Choroid plexus epithelial cell (primary cell): ENCODE measurements at places on chromosomes 2 and 18.

GRCh38 chr18:35345460-35345921 lies 1.3 kb upstream of the ZNF24 start:
- peak; percentile 65 for DNase-seq

DNA sequence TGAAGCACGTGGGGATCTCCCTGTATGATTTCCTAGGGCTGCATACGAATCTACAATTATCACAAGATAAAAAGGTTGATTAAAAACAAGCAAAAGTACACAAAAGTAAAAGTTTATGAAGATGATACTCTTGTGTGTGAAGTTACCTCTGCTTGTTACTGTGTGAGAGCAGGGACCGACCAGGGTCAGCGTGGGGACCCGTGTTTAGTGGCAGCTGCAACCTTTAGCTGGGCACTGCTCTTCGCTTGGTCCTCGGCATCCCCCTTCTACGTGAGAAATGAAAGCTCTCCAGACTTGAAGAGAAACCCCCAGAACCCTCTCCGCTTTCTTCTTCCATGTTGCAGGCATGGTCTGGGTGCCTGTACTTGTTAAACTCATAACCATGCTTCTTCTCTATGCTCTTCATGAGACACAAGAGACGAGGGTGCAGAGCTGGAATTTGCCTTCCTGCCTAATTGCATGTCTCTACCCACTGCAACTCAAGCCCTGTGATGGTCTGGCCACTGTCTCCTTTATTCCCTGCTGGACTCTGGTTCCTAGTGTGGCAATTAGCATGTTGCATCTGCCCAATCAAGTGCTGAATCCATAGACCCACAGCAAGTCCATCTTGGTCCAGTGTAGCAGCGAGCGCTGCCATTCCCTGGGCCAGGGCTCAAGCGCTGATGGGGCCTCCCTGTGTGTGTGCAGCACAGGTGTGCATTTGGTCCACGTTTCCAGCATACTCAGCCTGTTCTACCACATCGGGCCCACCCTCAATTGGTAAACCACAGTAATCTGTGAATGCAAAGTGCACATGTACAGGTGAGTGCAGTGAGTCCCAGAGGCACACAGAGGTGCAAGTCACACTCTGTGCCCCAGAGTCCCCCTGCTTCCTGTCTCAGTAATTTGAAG lies 88.5 kb downstream of the TWIST2 start:
- no peak for DNase-seq

- DNase-seq, result no peak
These were observed 3.9 kb upstream of the TMEM163 start for GRCh38 chr2:134722728-134723127.

- no peak for DNase-seq
These were observed 1.7 kb downstream of the CXCR4 start for GRCh38 chr2:136116151-136116812.

- no peak for DNase-seq
These were observed 7.6 kb upstream of the SERPINB12 start for GRCh38 chr18:63534615-63535014.

GRCh38 chr2:12718015-12718671 lies 1.4 kb downstream of the TRIB2 start:
- no peak for DNase-seq

DNA sequence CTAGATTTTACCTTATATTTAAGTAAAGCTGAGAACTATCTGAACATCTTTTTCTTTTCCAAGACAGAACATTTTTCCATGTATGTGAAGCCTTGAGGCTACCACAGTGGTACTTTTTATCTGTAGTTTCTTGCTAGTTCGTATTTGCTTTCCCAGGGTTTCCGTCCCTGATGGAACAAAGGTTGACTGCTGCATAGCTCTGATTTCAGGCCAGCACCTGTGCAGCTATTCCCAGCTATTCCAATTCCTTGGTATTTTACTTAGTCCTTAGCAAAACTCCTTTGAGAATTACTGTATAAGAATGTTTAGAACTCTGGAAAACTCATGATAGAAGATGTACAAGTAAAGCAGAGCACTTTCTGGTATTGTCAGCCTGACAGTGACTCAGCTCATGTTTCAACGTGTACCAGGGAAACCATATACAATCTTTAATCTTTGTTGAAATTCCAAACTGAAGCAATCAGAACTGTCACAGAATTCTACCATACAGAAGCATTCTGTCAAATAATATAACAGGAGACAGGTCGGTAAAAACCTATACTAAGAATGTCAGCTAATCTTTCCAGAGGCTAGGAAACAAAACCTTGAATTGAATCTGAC lies 162.2 kb downstream of the PKP4 start:
- peak; percentile 43 for DNase-seq

GRCh38 chr2:69315160-69315761 lies 71.8 kb downstream of the GFPT1 start:
- DNase-seq, result no peak

DNA sequence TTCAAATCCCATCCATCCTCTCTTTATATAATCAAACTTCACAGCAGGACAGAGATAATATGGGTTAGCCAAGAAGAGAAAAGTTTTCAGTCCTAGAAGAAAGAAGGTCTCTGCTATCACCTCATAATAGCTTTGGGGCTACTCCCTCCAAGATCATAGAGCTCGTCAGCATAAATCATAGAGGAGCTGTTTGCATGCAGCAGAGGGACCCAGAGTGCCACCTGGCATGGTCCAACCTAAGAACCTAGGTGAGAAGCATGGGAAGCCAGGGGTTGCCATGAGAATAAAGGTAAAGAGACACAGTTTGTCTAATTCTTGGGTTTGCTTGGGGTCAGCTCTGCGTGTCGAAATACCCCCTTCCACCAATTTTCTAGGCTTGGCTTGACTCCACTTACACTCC lies 87.1 kb upstream of the CYP1B1 start:
- DNase-seq, result no peak

DNA sequence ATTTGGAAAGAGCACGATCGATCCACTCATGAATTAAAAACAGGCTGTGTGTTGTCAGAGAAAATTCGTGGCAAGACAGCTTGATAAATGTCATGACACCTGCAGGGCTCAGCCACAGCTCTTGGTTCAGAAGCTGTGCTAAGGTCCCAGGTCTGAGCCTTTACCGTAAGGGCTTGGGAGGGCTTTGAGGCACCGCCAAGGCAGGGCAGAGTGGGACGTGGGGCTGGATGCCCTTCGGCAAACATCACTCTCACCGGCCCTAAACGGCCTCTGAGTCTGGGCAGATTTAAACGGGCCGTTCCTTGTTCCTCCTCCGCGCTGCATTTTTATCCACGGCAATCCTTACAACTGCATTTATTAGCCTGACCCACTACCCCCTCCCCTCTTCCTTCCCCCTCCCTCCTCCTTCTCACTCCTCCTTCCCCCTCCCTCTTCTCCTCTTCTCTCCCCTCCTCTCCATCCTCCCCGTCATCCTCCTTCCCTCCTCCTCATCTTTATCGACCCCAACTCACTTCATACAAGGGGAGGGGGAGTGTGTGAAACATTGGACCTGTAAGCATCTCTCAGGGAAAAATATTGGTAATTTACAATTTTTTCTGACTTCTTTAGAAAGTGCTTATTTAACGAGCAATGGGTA lies 33.9 kb downstream of the MBP start:
- peak; percentile 37 for DNase-seq

DNA sequence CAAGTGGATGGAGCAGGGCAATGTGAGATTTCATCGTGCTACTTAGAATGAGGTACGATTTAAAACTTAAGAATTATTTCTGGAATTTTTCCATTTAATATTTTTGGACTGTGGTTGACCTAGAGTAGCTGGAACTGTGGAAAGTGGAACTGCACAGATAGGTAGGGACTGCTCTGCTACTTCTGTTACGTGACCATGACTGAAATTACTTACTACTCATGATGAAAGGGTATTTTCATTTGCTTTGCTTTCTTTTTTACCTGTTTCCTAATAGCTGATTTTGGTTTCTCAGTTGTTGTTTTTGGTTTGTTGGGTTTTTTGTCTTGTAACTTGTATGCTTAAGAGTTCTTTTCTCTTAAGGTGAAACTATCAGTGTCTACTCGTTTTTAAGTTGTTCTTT lies 11.4 kb downstream of the UBE2E3 start:
- no peak for DNase-seq

GRCh38 chr18:48947092-48947491 lies 3.7 kb downstream of the SMAD7 start:
- DNase-seq, result peak; percentile 49

DNA sequence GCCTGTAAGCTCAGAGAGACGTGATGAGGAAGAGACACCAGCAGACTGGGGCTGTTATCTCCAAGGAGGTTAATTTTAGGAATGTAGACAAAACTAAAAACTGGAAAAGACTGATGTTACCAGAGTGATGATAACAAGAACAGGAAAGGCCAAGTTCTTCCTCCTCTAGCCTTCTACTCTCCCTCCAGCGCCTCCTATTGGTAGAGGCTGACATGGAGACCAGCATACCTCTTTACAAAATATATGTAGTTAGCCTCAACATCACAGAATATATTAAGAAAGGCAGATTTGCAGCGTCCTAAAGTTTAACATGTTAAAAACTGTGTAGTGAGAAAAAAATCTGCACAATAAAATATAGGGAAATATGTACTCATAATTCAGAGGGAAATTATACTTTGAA lies 66.0 kb downstream of the TCF4 start:
- DNase-seq, result peak; percentile 47

DNA sequence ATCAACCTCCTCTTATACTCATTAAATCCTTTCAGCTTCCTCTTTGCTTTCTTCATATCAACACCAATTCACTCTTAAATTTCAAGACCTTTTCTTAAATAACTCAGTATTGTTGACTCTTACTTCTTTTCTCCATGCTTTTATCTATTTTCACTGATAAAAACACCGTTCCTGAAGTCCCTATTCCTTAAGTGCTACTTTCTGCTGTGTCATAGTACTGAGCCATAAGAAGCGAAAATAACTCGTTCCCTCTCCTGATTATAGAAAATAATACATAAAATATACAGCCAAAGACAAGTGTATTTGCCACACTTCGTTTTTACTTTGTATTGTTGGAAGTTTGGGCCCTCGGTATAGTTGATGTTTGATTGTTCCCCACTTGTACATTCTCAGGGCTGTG lies 181.0 kb downstream of the DIS3L2 start:
- DNase-seq, result no peak

GRCh38 chr18:77711096-77711495 lies 461.4 kb downstream of the GALR1 start:
- DNase-seq, result peak; percentile 17

- peak; percentile 7 for DNase-seq
These were observed 545.4 kb downstream of the CCDC85A start for GRCh38 chr2:56729212-56729611.

- no peak for DNase-seq
These were observed 301.4 kb upstream of the CNTNAP5 start for GRCh38 chr2:123723706-123724105.

GRCh38 chr18:72444111-72444797 lies 99.9 kb downstream of the CBLN2 start:
- DNase-seq, result no peak

DNA sequence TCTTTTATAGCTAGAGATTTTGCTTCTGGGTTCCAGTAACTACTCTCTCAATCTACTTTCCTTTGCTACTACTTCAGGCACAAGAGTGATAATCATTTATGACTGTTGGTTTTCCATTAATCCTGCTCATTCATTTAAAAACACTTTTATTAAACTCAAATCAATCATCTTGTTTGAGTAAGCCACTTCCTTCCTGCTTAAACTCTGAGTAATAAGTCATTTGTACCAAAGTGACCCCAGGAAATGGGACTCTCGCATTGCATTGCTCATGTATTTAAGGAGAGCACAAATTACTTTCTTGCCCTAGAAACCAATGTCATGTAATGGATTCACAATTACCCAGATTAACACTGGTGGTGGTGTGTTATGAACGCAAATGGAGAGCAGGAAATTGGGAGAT lies 270.7 kb upstream of the HNMT start:
- no peak for DNase-seq

DNA sequence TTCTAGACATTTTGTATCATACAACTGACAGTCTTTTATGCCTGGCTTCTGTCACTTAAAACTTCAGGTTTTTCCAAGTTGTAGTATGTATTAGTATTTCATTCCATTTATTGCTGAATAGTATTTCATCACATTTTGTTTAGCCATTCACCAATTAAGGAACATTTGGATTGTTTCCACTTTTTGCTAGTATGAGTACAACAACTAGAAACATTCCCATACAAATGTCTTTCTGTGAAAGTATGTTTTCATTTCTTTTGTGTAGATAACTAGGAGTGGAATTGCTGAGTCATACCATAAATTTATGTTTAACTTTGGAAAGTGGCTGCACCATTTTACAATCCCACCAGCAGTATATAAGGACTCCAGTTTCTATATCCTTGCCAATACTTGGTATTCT lies 135.9 kb downstream of the ATAD2B start:
- peak; percentile 85 for DNase-seq

- DNase-seq, result peak; percentile 88
These were observed 42.9 kb upstream of the MYO1B start for GRCh38 chr2:191202209-191202721.

GRCh38 chr18:46061387-46061786 lies 10.7 kb downstream of the PSTPIP2 start:
- DNase-seq, result no peak

- DNase-seq, result no peak
These were observed 18.2 kb upstream of the BOK start for GRCh38 chr2:241540401-241540770.

DNA sequence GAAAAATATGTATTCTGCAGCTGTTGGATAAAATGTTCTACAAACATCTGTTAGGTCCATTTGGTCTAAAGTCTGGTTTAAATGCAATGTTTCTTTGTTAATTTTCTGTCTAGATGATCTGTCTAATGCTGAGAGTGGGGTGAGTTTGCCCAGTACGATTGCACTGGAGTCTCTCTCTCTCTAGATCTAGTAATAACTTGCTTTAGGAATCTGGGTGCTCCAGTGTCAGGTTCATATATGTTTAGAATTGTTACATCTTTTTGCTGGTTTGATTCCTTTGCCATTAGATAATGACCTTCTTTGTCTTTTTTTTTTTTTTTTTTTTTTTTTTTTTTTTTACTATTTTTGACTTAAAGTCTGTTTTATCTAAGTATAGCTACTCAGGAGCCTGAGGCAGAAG lies 10.4 kb downstream of the GCC2 start:
- no peak for DNase-seq

DNA sequence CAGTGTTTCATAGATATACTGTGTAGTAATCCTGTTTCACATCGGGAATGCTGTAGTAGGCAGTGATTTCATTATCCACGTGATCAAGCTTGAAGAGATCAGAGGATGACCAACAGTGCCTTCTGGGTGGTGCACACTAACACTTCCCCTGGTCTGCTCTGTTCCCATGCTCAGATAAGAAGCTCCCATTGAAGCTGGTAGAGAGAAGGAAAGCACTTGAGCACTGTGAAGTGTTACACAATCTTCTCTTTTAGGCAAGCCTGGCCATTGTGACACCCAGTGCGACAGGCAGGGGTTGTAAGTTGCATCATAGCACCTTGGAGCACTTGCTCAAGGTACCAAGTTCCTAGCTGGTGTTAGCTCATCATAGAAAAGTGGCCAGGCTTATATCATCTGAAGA lies 30.6 kb upstream of the GPD2 start:
- DNase-seq, result peak; percentile 36

DNA sequence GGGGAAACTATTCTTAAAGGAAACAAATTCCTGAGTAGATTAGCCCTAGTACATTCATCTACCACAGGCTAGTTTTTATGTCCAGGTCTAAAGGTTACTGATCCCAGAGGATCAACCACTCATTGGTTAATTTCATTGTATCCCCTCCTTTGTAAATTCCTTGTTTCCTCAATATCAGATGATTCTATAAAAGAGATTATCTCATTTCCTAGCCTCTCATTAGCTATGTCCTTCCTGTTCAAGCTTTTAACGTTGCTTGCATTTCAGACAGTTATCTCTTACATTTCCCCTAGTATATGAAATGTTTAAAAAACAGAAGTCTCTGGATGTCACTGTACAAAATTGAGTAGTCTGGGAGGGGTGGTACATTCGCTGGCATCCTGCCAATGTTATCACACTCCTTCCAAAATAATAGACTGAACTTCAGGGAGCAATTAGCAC lies 24.2 kb upstream of the ARMC9 start:
- DNase-seq, result no peak
